ENCODE measurements at places on chromosomes 2 and 18. TPM values are rescaled to one million over a fixed set of nuclear protein-coding genes. Genes with fewer than 3 reads are reported as not detected.

The REG1B gene
- not detected for total RNA-seq

The TCF23 gene
- not detected for total RNA-seq

The CCDC68 gene
- 0.82 TPM for total RNA-seq

The INPP4A gene
- 81.7 TPM for total RNA-seq

The NCL gene
- total RNA-seq: 76.1 TPM

The DQX1 gene
- total RNA-seq: 0.45 TPM

The MOGAT1 gene
- total RNA-seq: not detected

The SLC16A14 gene
- 52.7 TPM for total RNA-seq

The GNLY gene
- total RNA-seq: not detected

The SPAG16 gene
- 39.8 TPM for total RNA-seq

The UGT1A3 gene
- not detected for total RNA-seq

The ABHD3 gene
- total RNA-seq: 11.7 TPM

The COLEC12 gene
- 25.3 TPM for total RNA-seq

The ANKRD23 gene
- total RNA-seq: 8.0 TPM

The ERLEC1 gene
- 27.9 TPM for total RNA-seq

The PPP1R1C gene
- 3.1 TPM for total RNA-seq

The LDLRAD4 gene
- total RNA-seq: 81.6 TPM

The EVA1A gene
- total RNA-seq: 0.36 TPM

The RASGRP3 gene
- total RNA-seq: 9.3 TPM

The IL37 gene
- total RNA-seq: not detected

The WNT10A gene
- total RNA-seq: 0.27 TPM

The GPR39 gene
- 4.3 TPM for total RNA-seq

The VRK2 gene
- total RNA-seq: 6.3 TPM

The ACKR3 gene
- 10.3 TPM for total RNA-seq

The SPC25 gene
- 10.2 TPM for total RNA-seq

The RGPD6 gene
- 89.6 TPM for total RNA-seq

The KLHL41 gene
- total RNA-seq: 2.6 TPM

The SLC4A3 gene
- total RNA-seq: 20.9 TPM

The ADCYAP1 gene
- 23.3 TPM for total RNA-seq

The ASPRV1 gene
- total RNA-seq: 5.6 TPM

The RGPD4 gene
- not detected for total RNA-seq

The BMPR2 gene
- 68.8 TPM for total RNA-seq

The STRADB gene
- 52.3 TPM for total RNA-seq

The ASXL3 gene
- total RNA-seq: 98.8 TPM

The AMER3 gene
- total RNA-seq: 25.7 TPM

The CPSF3 gene
- total RNA-seq: 36.1 TPM

The ESPNL gene
- 0.09 TPM for total RNA-seq

The NFU1 gene
- 30.0 TPM for total RNA-seq

The SERPINE2 gene
- total RNA-seq: 42.3 TPM

The ASIC4 gene
- total RNA-seq: 1.7 TPM

The KCNS3 gene
- total RNA-seq: 4.6 TPM

The DYTN gene
- not detected for total RNA-seq

The CD8B2 gene
- not detected for total RNA-seq

The CAB39 gene
- total RNA-seq: 98.3 TPM

The CSRNP3 gene
- total RNA-seq: 98.3 TPM

The TNS1 gene
- 18.7 TPM for total RNA-seq

The TUBB6 gene
- total RNA-seq: 52.5 TPM

The ALLC gene
- not detected for total RNA-seq

The PCARE gene
- 1.5 TPM for total RNA-seq

The TNFRSF11A gene
- total RNA-seq: 1.1 TPM

The DSG1 gene
- total RNA-seq: 0.27 TPM

The DNAJC5G gene
- 1.3 TPM for total RNA-seq

The PREB gene
- 18.9 TPM for total RNA-seq

The STAMBP gene
- total RNA-seq: 16.0 TPM

The RBM45 gene
- 24.0 TPM for total RNA-seq

The MAP3K19 gene
- 3.1 TPM for total RNA-seq

The EPHA4 gene
- total RNA-seq: 84.7 TPM

The SKOR2 gene
- total RNA-seq: 19.9 TPM

All from cerebellum (tissue), 4 donors.